ENCODE measurements at places on chromosomes 2 and 18.
A peak's percentile ranks its signal among the peaks of the same experiment; 100 is the strongest.

DNA sequence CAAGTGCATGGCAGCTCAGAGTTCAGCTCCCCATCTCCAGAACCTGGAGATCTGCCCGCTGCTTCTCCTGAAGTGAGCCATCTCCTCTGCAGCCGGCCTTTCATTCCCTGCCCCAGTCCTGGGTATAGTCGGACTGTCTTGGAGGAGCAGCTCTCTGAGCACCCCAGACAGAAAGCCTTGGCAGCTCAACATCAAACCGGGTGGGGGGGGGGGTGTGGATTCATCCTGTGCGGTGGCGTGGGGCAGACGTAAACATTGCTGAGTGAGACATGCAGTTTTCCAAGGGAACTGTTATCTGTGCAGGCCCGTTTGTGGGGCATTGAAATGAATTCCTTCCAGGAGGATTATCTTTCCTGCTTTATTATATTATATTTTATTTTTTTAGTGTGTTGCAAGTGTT lies 125.9 kb upstream of the MYCN start:
- DNase-seq: no peak

GRCh38 chr2:101168706-101169105 lies 17.5 kb upstream of the TBC1D8 start:
- DNase-seq: no peak

- no peak for DNase-seq
Observed at GRCh38 chr2:106851087-106851874, 34.7 kb downstream of the ST6GAL2 start.

DNA sequence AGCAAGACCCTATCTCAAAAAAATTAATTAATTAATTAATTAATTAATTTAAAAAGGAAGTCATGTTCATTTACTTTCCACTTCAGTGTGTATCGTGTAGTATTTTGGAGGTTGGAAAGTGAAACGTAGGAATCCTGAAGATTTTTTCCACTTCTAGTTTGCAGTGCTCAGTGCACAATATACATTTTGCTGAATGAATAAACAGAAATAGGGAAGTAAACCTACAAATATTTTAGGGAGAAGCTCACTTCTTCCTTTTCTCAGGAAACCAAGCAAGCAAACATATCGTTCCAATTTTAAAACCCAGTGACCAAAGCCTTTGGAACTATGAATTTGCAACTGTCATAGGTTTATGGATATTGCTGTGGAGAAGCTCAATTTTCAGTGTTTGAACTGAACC lies 27.8 kb downstream of the SLC14A1 start:
- DNase-seq: no peak

DNA sequence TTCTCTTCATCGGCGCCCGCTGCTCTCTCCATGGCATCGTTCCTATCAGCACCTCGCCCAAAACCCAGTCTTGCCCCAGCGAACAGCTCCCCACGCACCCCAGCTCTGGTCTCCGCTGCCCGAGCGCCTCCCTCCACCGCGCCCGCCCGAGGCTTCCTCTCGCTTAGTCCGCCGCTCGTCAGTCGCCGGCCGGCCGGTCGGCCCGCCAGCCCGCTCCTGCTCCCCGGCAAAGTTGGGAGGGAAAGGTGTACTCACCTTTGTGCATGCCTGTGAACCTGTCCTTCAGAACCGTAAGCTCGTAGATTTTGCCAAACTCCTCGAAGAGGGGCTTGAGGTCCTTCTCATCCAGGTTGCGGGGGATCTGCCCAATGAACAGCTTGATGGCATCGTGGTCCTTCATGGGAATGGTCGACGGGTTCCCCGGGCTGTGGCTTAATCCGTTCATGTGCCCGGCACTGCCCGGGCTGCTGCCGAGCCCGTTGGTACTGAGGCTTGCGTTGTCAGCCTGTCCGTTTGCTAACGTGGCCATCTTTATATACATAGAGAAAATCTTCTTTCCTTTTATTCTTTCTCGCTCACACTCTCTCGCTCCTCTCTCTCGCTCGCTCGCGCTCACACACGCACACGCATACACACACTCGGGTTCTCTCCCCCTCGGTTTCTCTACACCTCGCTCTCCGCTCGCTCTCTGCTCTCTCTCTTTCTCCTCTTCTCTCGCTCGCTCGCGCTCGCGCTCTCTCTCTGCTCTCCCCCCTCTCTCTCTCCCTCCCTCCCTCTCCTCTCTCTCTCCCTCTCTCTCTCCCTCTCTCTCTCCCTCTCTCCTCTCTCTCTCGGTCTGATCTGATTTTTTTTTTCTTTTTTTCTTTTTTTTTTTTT lies at the start of gene CELF4:
TSS of gene CELF4 (minus strand) at position 698 of the 876 bp plus-strand sequence.
- no peak for DNase-seq

DNA sequence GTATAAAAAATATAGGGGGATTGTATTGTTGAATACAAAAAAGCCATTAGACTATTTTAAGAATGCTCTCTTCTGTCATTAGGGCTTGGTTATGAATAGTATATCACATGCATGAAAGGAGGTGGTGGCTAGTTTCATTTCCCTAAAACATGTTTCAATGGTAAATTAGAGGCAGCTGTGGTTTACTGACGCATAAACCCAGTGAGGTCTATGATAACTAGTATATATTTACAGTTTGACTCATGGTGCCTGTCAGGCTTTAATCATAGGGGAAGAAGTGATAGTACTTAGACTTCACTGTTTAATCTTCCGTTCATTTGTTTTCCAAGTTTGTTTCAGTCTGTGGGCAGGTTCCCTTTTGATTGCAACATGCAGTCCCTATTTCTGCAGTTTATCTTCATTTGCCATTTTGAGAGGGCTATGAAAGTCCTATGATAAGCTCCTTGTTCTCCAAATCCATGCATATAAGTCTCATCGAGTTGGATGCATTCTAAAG lies 55.1 kb upstream of the MAP4K3 start:
- DNase-seq: peak; percentile 18

DNA sequence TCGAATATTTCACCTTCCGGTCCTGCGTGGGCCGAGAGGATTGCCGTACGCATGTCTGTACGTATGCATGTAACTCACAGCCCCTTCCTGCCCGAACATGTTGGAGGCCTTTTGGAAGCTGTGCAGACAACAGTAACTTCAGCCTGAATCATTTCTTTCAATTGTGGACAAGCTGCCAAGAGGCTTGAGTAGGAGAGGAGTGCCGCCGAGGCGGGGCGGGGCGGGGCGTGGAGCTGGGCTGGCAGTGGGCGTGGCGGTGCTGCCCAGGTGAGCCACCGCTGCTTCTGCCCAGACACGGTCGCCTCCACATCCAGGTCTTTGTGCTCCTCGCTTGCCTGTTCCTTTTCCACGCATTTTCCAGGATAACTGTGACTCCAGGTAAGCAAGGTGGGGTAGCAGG lies at the start of gene SERPINB5:
TSS of gene SERPINB5 (plus strand) at position 291 of the 400 bp plus-strand sequence. CDS start 7,471 bp downstream, outside the sequence.
- DNase-seq: peak; percentile 80

- DNase-seq: peak; percentile 36
Observed at GRCh38 chr2:234258562-234259141, 208.2 kb downstream of the SPP2 start.

DNA sequence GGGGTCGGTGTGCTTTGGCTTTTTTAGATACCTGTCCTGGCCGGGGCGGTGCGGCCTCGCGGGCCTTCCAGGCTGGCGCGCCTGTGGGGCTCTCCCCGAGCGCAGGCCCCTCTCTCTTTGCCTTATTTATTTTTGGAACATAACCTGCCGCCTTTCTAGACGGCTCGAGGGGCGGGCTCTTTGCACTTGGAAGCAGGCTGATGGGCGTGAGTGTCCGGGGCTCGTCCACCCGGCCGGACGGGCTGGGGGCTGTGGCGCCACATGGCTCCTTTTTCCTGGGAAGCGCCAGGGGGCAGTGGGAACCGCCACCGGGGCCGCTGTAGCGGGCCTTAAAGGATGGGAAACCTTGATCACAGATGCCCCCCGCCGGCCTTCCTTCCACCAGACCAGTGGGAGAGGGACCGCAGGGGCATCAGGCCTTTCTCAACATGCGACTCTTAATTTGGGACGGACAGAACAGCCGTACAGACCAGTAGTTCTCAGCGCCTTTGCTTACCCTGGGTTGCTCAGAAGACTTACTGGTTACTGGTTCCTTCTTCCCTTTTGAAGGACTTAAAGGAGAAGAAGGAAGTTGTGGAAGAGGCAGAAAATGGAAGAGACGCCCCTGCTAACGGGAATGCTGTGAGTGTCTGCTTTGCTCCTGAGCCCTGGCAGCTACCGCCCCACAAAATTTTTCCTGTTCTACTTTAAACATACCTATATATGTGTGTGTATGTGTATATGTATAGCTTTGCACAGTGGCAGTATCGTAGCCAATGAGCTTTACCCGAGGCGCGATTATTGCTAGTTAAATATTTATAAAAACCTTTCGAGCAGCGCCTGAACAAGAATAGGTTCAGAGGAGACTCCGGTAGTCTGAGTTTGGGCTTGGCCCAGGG lies 2.7 kb downstream of the PTMA start:
- peak; percentile 32 for DNase-seq

- DNase-seq: no peak
Observed at GRCh38 chr2:124025171-124025580, at the start of gene CNTNAP5. Gene CNTNAP5, plus strand, starts transcription at chr2:124025287. Its CDS starts 364 bp downstream, at chr2:124025651.

GRCh38 chr18:78305789-78306188 lies 673.8 kb upstream of the SALL3 start:
- DNase-seq: no peak

GRCh38 chr2:241865957-241866789 lies 3.4 kb upstream of the RTP5 start:
- no peak for DNase-seq

- DNase-seq: no peak
Observed at GRCh38 chr2:33873076-33873605, 274.0 kb upstream of the FAM98A start.

DNA sequence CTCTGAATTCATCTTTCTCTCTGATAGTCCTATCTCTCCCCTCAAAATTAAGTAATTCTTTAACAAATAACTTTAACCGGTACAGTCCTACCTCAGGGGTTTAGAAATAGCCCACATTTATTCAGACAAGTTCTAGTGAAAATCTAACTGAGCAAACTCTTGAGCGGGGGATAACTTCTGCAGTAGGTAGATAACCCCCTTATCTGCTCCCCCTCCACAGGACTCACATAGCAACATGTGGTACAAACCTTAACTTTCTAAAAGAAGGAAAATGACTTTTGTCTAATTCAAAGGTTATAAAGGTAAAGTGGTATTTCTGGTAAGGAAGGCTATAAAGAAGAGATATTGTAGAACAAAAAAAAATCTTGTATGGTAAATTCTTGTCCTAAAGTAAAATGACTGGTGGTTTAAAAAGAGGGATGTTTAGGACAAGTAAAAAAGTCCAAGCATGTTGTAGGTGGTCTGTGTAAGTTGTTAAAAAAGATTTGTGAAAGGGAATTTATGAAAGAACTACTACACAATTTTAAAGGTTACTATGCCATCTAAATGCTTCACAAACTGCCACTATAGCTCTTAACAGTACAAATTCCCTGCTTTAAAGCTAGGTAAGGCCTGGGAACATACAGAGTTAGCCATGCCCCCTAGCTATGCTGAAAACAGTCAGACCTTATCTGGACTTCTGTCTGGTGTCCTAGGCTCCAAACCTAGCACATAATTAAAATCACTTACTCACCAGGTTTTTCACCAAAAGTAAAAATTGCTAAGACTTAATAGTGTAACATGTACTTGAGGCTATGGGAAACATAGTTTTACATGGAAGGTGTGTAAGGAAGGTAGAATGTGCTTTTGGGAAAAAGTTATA lies 8.1 kb upstream of the RPIA start:
- DNase-seq: no peak

DNA sequence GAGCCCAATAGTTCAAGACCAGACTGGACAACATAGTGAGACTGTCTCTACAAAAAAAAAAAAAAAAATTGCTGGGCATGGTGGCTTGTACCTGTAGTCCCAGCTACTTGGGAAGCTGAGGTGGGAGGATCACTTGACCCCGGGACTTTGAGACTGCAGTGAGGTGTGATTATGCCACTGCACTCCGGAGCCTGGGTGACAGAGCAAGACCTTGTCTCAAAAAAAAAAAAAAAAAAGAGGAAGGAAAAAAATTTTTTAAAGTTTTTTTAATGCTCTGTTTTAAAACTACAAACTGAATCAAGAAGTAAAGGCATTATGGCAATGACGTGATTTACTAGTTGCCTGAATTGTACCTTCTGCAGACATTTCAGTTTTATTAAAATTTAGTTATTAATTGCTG lies 54.5 kb upstream of the ZDBF2 start:
- DNase-seq: no peak

GRCh38 chr18:76546436-76546835 lies 51.4 kb upstream of the ZNF516 start:
- no peak for DNase-seq

GRCh38 chr2:106269591-106270291 lies 75.6 kb upstream of the UXS1 start:
- peak; percentile 42 for DNase-seq

- no peak for DNase-seq
Observed at GRCh38 chr18:67783196-67783946, 266.9 kb upstream of the DSEL start.

DNA sequence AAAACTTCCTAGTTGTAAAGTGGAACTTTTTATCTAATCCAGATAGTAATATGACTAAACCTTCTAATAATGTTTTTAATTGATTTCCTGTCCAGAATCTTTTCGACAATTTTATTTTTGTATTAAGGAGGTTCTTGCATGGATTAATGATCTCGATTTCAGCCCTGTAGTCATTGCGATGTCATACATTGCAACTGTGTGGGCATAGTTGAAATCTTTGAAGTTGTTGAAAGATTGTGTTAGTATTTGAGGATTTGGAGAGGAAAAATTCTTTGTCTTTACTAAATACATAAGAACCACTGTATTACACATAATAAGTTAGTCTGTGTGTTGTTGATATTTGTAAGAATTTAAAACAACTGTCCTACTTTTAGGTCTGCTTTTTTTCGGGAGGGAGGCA lies 31.1 kb downstream of the ACSL3 start:
- DNase-seq: no peak

- no peak for DNase-seq
Observed at GRCh38 chr2:172207911-172208310, 105.2 kb upstream of the DLX2 start.

DNA sequence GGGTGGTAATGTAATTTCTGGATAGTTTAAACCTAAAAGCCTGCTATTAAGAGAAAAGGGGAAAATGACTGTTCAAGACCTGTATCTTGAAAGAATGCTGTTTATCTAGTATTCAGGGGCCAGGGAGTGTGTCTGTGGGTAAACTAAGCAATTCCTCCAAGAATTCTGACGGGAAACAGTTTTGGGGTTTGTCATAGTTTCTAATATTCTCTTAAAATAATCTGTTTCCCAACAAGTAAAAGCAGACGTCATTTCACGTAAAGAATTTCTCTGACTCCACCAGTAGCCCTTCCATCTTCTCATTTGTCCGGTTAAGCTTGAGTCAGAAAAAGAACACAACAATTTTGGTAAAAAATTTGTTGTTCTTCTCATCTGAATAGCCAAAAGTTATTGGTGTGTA lies 232.1 kb upstream of the EPAS1 start:
- DNase-seq: no peak
